Activated B cell treated with CpG ODN at 0.5 μM for 24 hours (primary cell): ENCODE measurements at places on chromosomes 12 and 14.

- DNase-seq = no peak
Observed at GRCh38 chr12:79678306-79678705, 12.5 kb downstream of the PAWR start.

- no peak for DNase-seq
Observed at GRCh38 chr14:104109731-104110361, 24.3 kb downstream of the ASPG start.

DNA sequence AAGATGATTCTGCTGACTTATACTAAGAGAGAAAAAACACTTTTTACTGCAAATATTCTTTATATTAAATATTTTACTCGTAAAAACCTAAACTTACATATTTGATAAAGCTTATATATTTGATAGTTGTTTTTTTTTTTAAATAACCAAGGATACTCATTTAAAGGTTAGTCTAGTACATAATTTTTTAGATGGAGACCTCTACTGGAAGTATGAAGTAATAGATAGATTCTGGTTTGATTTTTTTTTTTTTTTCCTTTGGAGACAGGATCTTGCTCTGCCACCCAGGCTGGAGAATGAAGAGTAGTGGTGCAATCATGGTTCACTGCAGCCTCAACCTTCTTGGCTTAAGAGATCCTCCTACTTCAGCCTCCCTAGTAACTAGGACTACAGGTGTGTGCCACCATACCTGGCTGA is 16.4 kb downstream of the ARID2 start:
- no peak for DNase-seq

DNA sequence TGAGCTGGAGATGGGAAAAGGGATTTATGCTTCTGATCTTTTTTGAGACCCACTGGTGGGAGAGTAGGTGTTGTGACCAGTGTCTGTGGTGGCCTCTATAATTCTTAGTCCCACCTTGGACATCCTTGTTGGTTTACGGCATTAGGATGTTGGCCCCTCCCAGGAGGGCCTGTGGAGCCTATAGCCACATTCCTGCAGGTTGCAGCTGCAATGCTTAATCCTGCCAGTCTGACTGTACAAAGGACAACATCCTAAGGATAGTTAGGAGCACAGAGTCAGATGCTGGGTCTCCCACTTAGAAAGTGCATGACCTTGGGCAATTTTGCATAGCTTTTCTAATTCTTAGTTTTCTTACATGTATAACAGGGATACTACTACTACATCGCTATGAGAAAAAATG is 150.9 kb upstream of the SLC38A2 start:
- DNase-seq = no peak

- no peak for DNase-seq
Observed at GRCh38 chr12:125189015-125189414, 123.8 kb downstream of the AACS start.

DNA sequence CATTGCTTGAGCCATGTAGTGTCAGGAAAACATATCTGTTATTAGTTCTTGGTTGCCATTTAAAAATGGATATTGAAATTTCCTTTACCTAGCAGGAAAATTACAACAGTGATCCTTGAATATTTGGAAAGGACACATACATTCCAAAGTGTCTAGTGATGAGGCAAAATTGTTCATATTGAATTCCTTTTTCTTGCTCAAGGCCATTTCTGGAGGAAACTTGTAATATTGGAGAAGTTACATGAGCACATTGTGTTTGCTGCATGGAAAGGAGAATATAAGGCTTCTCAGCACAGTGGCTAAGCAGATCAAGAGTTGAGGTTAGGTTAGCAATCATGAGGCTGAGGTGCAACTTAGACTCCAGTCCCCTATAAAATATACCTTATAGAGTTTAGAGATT is 121.9 kb downstream of the PDE3A start:
- DNase-seq = no peak

- no peak for DNase-seq
Observed at GRCh38 chr12:47833591-47834012, 13.9 kb upstream of the HDAC7 start.

DNA sequence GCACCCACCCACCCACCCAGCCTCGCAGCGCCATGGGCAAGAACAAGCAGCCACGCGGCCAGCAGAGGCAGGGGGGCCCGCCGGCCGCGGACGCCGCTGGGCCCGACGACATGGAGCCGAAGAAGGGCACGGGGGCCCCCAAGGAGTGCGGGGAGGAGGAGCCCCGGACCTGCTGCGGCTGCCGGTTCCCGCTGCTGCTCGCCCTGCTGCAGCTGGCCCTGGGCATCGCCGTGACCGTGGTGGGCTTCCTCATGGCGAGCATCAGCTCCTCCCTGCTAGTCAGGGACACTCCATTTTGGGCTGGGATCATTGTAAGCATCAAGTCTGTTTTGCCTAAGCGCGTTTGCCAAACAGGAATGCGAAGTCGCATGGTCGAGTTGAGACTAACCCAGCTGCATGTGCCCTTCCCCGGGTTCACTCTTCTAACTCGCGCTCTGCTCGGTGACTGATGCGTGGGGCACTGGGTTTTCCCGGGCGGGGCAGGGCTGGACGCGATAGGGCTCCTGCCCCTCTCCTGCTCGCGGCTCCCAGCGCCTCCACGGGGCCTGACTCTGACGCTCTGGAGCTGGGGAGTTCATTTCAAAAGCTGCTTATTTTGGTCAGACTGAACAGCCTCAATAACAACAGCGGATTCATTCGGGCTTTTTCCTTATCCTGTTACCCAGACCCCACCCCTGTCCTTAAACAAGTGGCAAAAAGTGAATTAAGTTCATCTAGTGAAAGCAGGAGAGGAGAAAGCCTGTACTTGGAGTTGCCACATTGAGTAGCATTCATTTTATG is 458 bp downstream of the SSPN start:
- DNase-seq = peak; percentile 46

DNA sequence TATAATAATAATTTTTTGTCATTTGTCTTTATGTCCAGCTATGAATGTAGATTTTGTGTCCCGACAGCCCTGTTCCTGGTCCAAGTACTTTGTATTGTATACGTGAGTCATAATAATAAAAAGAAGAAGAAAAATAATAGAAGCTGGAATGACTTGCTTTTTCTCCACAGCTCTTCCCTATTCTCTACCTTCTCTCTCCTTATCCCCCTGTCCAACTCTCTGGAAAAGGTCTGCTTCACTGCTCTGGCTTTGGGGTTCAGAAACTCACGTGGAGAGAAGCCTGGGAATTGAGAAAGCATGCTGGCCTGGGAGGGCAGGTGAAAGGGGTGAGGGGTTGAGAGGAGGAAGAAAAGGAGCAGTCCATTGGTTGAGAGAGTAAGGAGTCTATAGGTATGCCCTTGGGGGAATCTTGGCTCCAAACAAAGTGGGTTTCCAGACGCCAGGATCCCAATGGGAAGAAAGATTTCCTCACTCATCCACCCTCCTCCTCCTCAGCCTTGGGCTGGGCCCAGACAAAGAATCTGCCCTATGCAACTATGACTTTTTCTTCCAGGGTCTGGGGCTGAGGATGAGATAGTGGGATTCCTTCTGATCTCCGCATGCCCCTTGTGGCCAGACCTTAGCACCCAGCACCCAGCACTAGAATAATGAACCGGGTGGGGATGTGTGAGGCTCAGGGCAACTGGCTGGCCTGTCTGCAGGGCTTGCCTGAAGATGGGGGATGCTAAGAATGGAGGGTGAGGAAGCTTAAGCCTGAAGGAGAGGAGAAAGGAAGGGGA is 4.0 kb downstream of the HOXC8 start:
- no peak for DNase-seq
